Smooth muscle cell of the umbilical artery (primary cell): ENCODE measurements at places on chromosomes 3 and 15. TPM values are rescaled to one million over a fixed set of nuclear protein-coding genes. Genes with fewer than 3 reads are reported as not detected.

The OXNAD1 gene
- 8.9 and 11.3 TPM in 2 replicates for total RNA-seq

The KCTD6 gene
- total RNA-seq = 7.7 and 10.0 TPM in 2 replicates

The AGBL1 gene
- not detected in 2 replicates for total RNA-seq

The CEMIP gene
- 3.9 and 4.8 TPM in 2 replicates for total RNA-seq

The CYP8B1 gene
- total RNA-seq = not detected in 2 replicates

The ITIH4 gene
- 1.2 and 1.3 TPM in 2 replicates for total RNA-seq

The MESP1 gene
- total RNA-seq = under 0.01 and 0.09 TPM in 2 replicates

The KIF7 gene
- total RNA-seq = 10.4 and 18.7 TPM in 2 replicates

The SLITRK3 gene
- 0.59 TPM in 1 of 2 replicates, not detected in the other for total RNA-seq

The SPATA12 gene
- total RNA-seq = not detected in 2 replicates

The ZNF639 gene
- total RNA-seq = 49.9 and 59.6 TPM in 2 replicates

The FGF7 gene
- total RNA-seq = 41.8 and 342 TPM in 2 replicates

The TRIM42 gene
- not detected in 2 replicates for total RNA-seq

The MRAS gene
- total RNA-seq = 48.9 and 76.3 TPM in 2 replicates

The MYZAP gene
- under 0.01 TPM in 1 of 2 replicates, not detected in the other for total RNA-seq

The CD276 gene
- 175 and 256 TPM in 2 replicates for total RNA-seq
